ENCODE measurements at places on chromosomes 13 and 19. TPM values are rescaled to one million over a fixed set of nuclear protein-coding genes. Genes with fewer than 3 reads are reported as not detected.

Gene IGFL2
- not detected for total RNA-seq

Gene PDX1
- total RNA-seq: not detected

Gene SYMPK
- 28.1 TPM for total RNA-seq

Gene ABHD8
- 16.2 TPM for total RNA-seq

Data from epithelial cell of alveolus of lung (primary cell).